Stimulated activated CD4-positive, alpha-beta T cell treated with anti-CD3 and anti-CD28 coated beads, Interleukin-2, amount 100 ng/mL, for 24 hours (primary cell): ENCODE measurements at places on chromosomes 2 and 18.

- DNase-seq = no peak
These were observed 87.3 kb downstream of the ALK start for GRCh38 chr2:29834036-29834540.

- no peak for DNase-seq
These were observed 111.8 kb downstream of the HDAC4 start for GRCh38 chr2:239288951-239289511.

DNA sequence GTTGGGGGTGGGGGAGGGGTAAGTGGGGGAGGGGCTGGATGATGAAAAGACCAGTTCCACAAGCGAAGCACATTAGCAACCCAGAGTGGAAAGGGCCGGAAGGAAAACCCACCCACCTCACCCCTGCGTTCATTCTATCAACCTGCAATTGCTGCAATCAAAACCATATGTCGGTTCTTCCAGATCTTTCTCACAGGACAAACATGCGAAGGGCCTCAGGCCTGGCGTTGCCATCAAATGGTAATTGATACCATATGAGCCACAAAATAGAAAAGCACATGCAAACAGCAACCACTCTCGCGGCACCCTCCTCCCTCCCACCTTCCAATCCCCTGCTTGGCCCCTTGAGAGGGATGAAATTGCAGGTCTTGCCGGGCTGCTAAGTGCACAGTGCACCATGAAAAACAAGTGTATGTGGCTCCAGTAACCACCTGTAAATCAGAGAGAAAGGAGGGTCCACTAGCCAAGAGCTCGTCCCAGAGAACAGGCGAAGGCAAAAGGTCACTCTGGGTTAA is 287.5 kb downstream of the TCF4 start:
- DNase-seq = no peak

GRCh38 chr2:100670232-100670631 is 107.4 kb downstream of the PDCL3 start:
- no peak for DNase-seq

DNA sequence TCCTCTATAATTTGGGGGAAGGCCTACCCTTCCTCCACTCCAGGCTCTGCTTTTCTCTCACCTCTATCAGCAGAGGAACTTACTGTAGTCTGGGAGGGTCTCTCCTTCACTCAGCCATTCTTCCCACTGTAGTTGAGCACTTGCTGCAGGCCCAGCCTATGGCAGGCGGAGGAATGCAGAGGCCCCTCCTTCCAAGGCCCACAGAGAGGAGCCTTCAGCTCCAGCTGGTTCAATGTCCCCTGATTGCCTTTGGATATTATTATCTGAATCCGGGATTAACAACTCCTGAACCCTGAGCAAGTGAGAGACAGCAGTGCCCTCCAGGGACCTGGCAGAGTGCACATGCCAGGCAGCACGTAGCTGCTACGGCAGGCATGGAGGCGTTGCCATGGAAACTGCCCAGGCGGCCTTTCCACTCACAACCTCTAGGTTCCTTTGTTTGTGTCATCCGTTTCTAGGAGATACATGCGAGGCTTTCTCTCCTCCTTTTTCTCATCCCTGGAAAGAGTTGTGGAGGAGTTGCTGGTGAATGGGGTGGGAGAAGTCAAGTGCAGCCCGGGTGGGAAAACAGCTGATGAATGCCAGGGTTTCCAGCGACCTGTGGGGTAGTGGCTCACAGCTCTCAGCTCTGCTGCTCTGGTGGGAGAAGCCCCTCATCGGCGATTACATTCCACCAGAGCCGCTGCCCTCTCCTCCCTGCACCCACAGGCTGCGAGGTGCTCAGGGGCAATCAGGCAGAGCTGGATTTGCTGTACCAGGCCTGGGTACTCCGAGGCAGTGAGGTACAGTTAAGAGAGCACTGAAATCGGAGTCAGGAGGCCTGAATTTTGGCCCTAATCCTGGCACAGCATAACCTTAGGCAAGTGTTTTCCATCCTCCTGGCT is 55.3 kb upstream of the HK2 start:
- DNase-seq = no peak

DNA sequence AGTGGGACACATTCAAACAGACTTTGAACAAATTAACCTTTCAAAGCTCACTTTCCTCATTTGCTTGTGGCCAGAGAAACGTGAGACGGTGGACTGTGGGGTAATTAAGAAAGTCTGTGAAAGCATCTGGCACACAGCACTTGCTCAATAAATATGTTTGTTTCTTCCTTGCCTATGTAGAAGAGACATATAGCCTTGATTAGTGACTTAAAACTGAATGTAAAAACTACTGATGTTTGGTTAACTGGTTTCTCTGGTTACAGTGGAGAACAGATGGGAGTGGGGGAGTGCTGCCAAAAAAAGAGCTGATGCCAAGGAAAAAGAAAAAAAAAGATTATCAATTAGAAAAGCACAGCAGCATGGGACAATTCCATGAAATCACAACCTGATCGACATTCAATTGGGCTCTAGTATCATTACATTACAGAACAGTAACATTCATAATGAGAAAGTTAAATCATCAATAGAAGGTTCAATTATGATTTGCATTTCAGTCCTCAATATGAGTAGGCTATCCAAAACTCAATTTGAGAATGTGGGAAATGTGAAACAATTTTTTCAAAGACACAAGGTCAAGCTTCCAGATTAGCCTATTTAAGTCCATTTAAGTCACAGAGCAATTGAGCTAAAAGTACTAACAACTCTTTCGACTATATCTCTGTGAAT is 14.7 kb downstream of the CUL3 start:
- no peak for DNase-seq
